Stimulated activated CD4-positive, alpha-beta T cell treated with anti-CD3 and anti-CD28 coated beads, TNF-alpha, amount 100 ng/mL, for 4 hours (primary cell): ENCODE measurements at places on chromosomes 13 and 19.

- DNase-seq: no peak
Observed at GRCh38 chr19:44512326-44513298, 12.3 kb upstream of the ZNF180 start.

DNA sequence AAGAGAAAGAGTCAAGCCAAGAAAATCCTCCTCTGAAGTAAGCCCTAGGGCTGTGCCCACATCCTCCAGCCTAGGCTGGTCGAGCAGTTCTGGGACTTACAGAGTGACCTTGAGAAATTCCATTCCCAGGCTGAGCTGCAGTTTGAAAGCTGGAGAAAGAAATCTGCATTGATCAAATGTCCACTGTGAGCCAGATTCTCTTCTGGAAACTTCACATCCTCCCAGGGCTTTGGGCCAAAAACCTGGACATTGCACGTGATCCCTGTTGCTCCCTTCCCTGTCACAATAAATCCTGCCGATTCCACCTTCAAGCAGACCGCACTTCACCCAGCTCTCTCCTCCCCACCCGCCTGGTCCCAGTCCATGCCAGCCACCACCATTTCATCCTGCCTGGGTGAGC lies 15.7 kb downstream of the TMEM143 start:
- no peak for DNase-seq

GRCh38 chr19:10768369-10768768 lies 50.5 kb downstream of the DNM2 start:
- no peak for DNase-seq

- DNase-seq: no peak
Observed at GRCh38 chr13:27857282-27857681, 62.5 kb upstream of the PDX1 start.

- no peak for DNase-seq
Observed at GRCh38 chr19:2547721-2548120, 71.8 kb downstream of the GADD45B start.

DNA sequence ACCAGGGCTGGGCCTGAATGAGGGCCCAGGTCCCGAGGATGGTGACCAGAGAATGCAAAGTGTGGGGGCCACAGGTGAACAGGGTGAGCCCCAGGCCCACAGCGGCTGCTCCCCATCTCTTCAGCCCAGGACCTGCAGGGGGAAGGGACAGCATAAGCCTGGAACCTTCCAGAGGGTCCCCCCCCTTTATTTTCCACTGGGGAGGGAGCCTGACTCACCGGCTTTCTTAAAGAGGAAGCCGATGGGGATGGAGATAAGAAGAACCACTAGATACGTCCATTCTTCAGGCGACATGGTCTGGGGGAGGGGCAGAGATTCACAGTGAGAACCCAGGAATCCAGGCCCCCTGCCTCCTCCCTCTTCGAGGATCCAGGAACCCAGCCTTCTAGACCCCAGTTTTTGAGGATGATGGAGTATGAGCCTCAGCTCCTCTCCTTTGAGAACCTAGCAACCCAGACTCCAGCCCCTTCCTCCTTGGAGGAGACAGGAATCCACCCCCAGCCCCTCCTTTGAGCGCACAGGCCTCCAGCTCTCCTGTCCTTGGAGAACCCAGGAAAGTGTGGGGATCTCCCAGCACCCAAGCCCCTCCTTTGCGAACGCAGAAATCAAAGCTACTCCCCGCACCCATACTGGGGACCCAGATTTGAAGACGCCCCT lies 1.0 kb downstream of the MBOAT7 start:
- DNase-seq: peak; percentile 56
